ENCODE measurements at places on chromosomes 1 and 21.

GRCh38 chr1:6354659-6355317, 38.8 kb downstream of the ACOT7 start:
- no peak for DNase-seq

- no peak for DNase-seq
Observed at GRCh38 chr1:53172426-53173128, 24.0 kb upstream of the CPT2 start.

- DNase-seq: peak; percentile 16
Observed at GRCh38 chr1:19949016-19949415, 25.6 kb upstream of the PLA2G2E start.

DNA sequence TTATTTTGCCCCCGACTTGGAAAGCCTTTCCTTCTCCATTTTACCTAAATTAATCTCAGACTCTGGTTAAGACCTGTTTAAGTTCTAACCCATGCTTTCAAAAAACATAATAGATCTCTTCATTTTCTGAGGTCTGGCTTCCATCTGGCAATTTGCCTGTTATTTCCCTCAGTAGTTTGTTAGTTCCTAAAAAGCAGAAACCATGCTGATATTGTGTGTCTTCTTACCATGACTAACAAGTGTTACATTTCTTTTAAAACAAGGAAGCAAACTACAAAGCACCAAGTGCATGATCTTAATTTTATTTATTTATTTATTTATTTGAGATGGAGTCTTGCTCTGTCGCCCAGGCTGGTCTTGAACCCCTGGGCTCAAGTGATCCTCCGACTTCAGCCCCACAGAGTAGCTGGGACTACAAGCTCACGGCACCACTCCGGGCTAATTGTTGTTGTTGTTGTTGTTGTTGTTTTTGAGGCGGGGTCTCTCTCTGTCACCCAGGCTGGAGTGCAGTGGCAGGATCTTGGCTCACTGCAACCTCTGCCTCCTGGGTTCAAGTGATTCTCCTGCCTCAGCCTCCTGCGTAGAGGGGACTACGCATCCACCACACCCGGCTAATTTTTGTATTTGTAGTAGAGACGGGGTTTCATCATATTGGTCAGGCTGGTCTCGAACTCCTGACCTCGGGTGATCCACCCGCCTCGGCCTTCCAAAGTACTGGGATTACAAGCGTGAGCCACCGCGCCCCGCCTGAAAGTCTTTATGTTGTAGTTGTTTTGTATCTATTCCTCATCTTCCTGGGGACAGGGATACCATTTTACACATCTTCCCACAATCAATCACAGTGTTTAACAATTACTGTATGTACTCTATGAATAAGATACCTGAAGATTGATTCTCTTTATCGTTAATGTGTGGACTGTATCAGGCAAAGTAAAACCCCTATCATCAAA, 1.3 kb upstream of the PATJ start:
- DNase-seq: no peak

- no peak for DNase-seq
Observed at GRCh38 chr21:45736690-45737484, 93.4 kb downstream of the PCBP3 start.

DNA sequence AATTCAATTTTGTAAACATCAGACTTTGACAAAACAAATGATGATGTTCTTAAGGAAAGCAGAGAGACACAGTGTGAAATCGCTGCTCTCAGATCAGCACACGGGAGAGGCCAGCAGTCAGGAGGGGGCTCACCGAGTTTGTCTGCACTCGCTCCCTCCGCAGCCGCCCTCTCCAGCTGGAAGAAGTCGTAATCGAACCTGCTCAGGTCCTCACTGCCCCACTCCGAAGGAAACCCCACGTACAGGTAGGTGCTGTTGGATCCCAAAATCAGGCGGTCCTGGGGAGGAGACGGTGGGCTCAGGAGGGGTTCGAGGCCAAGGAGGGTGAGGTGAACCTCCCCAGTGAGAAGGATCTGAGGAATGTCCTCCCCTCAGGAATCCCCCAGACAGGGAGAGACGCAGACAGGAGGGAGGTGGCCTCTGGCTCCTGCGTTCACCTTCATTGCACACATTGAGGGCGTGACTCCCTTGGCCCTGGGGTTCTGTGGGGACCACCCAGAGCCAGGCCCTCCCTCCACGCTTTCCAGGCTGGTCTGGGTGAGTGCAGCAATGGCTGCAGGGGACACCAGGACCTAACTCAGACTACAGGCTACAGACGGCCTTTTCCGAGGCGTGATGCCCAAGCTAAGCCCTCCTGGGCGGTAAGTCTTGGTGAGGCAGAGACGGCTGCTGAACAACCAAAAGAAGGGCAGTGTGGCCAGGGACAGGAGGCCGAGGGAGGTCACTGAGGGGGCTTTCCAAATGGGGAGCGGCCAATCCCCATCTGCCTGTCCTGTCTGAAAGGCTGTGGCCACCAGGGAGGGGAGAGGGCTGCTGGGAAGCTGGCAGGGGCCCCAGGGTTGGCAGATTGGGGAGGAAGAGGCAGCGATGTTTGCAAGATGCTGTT, 65.5 kb downstream of the SCCPDH start:
- no peak for DNase-seq

DNA sequence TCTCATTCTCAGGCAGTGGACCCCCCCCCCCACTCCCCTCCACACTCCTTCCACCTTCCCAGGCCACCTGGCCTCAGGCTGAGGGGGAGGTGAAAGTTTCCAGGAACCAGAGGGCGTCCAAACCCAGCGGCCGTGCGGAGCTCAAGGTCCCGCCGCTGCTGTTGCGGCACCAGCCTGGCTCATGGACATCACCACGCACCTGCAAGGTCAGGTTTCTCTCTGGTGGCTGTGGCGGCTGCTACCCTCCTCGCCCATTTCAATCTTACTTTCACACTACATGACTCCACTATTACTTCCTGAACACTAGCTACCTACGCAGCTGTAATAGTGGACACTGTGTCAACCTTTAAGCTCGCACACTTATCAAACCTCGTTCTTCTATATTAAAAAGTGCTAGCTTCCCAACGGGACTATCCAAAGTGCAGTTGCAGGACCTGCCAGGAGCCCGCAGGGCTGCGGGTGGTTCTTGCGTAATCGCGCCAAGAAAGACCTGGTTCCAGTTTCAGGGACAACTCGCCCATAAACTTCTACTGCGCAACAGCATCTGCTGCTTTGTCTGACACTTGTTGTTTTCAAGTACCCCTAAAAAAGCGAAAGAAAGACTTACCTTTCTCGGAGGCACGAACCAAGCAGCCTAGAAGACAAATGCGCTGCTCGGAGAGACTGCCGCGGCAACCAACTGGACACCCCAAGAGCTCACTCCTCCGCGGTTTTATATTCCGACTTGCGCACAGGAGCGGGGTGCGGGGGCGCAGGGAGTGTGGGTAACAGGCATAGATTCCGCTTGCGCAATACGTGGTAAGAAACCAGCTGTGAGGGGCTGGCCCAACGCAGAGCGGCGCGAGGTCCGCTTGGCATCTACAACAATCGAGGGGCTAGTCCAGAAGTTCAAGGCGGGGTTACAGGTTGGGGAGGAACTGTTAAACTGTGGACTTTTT, at the start of gene DIRAS3:
Gene DIRAS3 (minus strand): TSS at position 687 of the 938 bp plus-strand sequence. CDS start 3,330 bp downstream, outside the sequence.
- DNase-seq: peak; percentile 23

DNA sequence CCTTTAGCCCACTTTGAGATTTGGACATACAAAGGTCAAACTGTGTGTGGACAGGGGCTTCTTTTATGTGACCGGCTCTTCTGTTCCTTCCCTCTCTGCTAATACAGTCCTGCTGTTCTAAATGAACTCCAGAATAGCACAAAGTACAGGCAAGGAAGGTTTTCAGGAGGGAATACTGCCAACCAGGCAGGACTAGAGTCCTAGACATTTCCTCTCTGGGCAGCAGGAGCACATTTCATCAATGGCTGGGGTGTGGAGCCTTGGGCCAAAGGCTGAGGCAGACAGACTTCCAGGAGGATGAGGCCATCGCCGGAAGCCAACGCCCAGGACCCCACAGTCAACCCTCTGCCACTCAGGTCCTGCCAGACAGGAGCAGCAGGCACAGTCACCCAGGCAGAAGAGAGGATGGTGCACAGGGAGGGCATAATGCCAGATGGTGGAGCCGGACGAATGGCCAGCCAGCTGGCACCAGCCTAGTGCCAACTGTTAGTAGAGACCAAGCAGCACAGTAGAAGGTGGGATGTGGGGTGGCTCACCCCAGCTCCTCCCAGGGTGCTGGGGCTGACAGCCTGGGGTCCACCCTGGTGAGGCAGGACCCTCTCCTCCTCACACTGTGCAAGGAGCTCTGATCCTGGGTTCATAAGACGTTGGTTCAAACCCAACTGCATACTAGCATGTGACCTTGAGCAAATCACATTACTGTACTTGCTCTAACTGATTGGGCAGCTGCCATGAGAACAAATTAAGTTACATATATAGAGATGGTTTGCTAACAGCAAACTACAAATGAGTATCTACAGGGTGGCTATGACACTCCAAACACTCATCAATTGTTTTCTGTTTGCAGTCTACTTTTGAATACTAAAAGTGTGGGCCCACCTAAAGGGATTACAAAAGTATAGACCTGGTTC, 410.7 kb downstream of the SIPA1L2 start:
- DNase-seq: no peak

GRCh38 chr1:231681006-231681405, 54.4 kb downstream of the DISC1 start:
- no peak for DNase-seq

- DNase-seq: no peak
Observed at GRCh38 chr1:99964806-99965205, 5.0 kb upstream of the SLC35A3 start.

DNA sequence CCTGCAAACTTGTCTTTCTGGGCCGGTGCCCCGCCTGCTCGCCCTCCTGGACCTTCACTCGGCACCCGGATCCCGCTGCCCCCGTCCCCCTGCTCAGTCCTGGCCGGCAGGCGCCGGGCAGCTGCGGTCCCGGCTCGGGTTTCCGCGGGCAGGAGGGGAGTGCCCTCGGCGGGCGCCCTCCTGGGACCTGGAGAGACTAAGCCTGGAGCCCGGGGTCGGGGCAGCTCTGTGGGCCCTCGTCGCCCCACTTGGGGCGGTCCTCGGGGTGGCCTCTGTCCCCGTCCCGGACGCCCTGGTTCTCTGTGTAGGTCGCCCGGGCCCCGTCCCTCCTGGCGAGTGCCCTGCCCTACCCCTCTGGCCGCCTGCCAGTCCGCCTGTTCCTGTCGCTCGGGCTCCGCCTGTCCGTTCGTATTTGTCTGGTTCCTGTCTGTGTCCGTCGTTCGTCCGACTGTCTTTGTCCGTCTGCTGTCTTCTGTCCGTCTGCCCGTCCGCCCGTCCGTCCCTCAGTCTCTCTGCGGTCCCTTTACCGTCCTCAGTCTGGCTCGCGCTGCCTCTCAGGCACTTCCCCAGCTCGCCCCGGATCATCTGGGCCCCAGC, 490 bp downstream of the SERINC2 start:
- DNase-seq: no peak

GRCh38 chr1:160407839-160408801, 7.8 kb downstream of the VANGL2 start:
- no peak for DNase-seq

DNA sequence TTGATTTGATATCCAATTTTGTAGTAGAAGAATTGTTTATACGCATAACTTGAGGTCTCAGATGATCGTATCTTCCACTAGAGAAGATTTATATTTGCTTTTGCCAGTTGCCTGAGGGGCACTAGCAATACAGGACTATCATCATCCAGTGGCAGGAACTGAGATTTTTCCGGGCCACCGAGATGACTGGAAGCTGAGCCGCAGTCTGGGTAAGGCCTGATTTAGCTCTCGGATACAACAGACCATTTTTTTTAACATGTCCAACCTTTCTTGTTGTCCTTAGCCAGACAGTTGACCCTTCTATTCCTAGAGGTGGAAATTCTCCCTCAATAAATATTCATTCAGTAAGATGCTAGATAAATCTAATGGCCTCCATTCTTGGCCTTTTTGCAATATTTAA, 25.4 kb upstream of the GUCA2B start:
- DNase-seq: no peak

DNA sequence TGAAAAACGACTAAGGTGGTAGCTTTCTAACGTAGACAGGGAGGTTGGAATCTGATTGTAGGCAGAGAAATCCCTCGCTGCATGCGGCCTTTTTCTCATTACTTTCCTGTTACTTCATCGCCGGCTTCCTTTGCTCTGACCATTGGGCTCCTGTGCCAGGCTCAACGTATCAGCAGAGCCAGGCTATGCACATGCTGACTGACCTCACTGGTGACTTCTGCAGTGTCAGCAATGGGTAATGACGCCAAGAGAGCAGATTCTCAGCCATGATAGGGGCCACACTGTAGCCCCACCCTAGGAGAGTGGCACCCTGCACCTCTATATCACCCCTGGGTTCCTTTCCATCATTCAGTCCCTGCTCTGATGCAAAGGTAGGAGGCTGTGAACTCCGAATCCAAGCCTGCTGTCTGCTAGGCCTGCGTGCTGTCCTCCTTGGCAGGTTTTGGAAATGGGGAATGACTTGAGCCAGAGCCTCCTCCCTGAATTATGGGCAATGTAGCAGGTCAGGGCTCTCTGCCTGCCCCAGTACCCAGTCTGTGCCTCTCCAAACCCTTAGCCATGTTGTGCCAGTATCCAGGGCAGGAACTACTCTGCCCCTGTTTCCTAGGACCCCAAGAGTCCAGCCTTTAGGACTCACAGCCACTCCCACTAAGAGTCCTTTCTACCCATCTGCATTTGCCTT, 11.4 kb downstream of the PPFIA4 start:
- no peak for DNase-seq

DNA sequence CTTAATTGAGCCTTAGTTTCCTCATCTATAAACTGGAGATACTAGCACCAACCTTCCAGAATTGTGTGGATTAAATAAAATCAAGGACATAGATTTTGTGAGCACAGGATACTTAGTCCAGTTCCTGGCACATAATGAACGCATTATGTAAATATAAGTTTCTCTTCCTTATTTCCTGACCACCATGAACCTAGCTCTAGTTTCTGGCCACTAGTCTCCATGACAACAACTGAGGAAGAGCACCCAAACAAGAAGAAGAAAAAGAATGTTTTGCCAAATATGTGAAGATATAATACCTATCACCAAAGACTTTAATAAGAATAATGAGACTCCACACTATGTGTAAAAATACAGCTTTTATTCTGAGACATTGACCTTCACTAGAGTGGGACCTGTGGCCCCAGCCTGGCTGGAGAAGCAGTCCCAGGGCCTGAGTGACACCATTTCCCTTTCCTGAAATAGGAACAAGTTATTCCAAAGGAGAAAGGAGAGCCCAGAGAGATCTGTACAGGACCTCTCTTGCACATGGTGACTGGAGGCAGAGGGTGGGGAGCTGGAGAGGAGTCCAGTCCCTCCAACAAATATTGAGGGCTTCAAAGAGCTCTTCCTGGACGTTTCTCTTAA, 940 bp upstream of the USF1 start:
- no peak for DNase-seq

- no peak for DNase-seq
Observed at GRCh38 chr1:118896416-118896815, 91.7 kb downstream of the TBX15 start.

GRCh38 chr1:153881751-153882150, 41.0 kb downstream of the GATAD2B start:
- DNase-seq: no peak

DNA sequence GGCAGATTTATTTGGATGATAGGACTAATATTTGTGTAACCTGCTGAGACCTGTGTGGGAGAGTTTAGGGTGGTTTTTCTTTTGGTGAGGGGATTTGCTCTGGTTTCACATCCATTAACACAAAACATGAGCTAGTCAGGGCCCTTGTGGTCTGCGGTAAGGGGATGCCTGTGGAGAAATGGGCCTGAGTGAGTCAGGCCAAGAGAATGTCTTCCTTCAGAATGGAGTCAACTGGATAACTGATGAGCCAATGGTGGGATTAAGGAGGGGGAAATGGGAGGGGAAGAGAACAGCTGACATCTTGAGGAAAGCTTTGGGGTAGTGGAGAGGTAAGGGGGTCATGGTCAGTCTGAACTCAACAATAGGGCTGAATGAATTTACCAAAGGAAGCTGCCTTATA, 13.9 kb downstream of the WNT2B start:
- DNase-seq: peak; percentile 86

- DNase-seq: no peak
Observed at GRCh38 chr1:209443975-209444651, 139.4 kb upstream of the CAMK1G start.

Data from AG04450 (cell line).